Activated CD8-positive, alpha-beta memory T cell treated with anti-CD3 and anti-CD28 coated beads for 48 hours (primary cell): ENCODE measurements at places on chromosomes 3 and 15.

DNA sequence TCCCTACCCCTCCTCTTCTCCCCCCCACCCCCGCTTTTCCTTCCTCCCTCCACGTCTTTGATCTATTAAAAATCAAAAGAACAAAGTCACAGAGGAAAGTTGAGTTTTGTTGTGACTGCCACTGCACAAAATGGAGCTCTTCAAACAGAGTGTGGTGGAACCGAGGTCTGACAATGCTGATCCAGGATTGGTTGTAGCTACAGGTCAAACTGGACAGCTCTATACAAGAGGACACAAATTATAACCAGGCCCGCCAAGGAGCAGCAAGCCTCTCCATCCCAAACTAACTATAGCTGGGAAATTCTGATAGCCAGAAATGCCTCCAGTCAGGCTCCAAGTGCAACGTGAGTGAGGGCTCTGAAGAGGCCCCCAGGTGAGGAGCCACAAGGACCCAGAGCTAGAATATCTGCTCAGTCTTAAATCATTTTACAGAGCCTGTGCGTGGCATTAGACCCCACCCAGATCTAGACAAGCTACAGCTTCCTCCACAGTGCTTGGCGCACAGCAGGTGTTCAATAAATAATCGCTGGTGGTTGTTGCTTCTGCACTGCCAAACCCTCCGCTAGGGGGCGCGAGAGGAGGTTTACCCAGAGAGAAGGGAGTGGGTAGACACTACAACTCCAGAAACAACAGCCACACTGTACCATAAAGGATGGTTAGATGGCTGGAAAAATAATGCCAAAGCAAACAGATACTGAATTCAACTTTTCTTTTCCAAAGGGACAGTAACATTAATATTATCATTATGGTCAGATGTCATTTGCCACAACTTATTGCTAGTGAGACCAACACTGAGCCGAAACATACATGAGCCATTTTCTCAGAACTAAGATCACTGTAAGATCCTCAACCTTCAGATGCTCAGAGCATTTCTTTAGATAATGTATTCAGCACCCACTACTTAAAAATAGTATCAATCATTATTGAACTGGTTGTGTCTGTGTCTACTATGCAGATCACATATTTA lies 44.6 kb downstream of the ZIC4 start:
- peak; percentile 33 for DNase-seq

DNA sequence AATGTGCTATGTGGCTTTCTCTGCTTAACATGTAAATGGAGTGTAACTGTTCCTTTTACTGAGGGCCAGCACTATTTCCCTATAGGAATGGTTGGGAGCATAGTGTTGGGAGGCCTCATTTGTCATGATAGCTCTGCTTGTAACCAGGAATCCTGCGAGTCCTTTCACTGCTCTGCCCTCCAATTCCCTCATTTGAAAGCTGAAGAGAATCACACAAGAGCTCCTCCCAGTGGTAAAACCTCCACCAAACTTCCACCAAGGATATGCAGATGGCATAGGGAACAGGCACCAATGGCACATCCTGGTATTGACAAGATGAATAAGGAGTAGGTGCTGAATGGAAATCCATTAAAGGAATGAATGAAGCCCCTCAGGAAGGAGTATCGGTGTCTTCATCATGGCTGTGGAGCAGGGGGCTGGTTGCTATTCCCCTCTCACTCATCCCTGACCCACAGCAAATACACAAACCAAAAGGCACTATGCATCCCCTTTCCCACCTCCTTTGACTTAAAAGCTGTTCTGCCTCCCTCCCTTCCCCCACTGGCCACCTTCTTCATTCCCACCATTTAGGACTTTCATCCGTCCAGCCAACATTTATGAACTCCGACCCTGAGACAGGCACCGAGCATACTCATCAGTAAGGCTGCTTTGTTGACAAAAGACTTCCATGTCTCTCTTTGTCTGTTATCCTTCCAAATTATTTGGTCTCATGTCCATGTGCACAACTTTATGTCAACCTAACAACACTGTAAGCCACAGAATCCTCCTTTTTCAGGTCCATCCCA lies 560.8 kb downstream of the FOXP1 start:
- no peak for DNase-seq

- no peak for DNase-seq
These were observed 50.4 kb upstream of the TBC1D21 start for GRCh38 chr15:73822998-73823397.

DNA sequence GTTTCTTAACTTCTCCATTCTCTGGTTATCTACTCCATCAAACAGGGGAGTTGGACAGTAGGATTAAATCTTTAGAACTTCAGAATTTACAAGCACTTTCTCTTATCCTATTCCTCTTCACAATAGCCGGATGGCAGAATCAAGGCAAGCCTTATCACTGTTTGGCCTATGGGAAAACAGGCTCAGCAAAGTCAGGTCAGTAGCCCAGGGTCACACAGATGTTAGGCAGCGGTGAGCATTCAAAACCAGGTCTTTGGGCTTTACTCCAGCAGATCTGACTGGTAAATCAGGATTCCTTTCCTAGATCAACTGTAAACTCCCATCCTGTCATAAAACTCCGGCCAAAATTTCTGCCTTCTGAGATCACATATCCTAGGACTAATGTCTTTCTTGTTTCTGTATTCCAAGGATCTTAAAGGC lies 258.4 kb downstream of the OPA1 start:
- DNase-seq = no peak

GRCh38 chr15:60356832-60357231 lies 41.0 kb downstream of the ANXA2 start:
- DNase-seq = no peak

DNA sequence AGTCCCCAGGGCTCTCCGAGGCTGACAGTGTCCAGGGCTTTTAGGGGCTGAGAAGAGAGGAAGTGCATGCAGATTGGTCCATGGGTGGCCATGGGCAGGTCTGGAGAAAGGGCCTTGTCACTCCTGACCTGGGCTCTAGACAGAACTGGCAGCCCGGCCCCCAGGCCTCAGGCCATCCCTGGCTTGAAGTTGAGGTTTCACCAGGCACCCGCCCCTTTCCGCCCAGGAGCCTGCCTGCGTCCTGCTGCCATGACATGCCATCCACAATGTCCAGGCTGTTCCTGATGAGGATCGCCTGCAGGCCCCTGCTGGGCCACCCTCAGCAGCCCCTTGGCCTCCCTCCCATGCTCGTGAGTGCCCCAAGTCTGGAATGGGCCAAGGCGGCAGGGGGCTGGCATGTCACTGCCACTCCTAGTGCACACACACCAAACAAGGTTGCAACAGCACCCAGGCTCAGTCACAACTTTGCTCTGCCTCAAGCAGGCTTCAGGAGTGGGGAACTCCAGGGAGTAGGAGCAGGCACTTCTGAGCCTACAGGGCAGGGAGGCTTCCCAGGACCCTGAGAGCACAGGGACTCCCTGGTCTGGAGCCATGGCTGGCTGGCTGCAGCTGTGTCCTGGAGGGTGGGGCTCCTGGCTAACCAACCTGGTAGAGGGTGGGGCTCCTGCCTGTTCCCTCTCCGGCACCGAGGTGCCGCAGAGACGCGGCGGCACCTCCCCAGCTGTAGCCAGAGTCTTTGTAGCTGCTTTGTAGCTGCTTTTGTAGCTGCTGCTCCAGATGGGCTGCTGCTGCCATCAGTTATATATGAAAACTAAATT lies 1457.1 kb upstream of the GBE1 start:
- DNase-seq = no peak

- no peak for DNase-seq
These were observed 27.0 kb downstream of the PSTPIP1 start for GRCh38 chr15:77021803-77022381.

- DNase-seq = no peak
These were observed 224.3 kb upstream of the SOX2 start for GRCh38 chr3:181487236-181487978.

- DNase-seq = no peak
These were observed 157.1 kb downstream of the RSRC1 start for GRCh38 chr3:158267015-158267414.

- DNase-seq = no peak
These were observed 34.6 kb downstream of the CHD2 start for GRCh38 chr15:92934716-92935115.

DNA sequence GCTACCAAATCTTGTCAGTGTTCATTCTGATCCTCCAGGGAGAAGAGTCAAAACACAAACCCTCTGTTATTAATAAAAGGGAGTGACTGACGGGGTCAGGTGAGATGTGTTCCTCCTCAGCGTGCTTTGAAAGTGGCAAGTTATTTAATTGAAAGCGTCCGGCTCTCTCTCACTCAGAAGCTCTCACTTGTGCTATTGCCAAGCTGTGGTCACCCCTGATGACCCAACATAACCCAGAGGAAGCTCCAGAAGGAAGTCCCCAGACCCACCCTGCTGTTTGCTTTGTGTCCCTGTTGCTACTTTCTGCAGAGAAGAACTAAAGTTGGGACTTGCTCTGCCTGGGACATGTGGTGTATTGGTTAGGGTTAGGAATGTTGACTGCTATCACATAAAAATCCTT lies 235.6 kb downstream of the EDEM1 start:
- no peak for DNase-seq

- no peak for DNase-seq
These were observed 10.0 kb downstream of the PHC3 start for GRCh38 chr3:170171563-170171962.

DNA sequence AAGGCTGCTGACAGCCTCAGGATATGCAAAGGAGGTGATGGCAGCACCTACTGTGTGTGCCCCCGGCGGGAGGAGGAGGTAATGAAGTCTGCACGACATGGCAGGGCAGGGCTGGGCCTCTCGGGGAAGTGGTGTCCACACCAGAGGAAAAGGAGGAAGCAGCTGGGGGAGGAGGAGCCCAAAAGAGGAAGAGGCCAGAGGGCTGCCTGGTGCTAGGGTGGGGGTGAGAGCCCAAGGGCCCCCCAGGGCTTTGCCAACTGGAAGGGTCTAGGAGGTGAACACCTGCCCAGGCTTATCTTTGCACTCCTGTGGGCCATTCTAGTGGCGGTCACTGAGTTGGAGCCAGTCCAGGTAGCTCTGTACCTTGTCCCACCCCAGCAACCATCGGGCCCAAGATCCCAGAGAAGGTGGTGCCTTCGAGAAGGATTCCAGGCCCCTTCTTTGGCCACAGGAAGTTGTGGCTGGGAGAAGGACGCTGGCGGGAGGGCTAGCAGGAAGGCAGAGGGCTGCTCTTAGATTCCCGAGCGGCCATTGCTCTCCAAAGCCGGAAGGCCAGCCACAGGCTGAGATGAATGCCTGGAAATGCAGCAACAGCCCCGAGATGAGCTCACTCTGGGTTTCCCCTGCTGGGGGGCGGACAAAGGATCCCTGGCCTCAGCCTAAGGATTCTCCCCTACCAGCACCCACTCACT lies 7.0 kb downstream of the GNAI2 start:
- DNase-seq = no peak

DNA sequence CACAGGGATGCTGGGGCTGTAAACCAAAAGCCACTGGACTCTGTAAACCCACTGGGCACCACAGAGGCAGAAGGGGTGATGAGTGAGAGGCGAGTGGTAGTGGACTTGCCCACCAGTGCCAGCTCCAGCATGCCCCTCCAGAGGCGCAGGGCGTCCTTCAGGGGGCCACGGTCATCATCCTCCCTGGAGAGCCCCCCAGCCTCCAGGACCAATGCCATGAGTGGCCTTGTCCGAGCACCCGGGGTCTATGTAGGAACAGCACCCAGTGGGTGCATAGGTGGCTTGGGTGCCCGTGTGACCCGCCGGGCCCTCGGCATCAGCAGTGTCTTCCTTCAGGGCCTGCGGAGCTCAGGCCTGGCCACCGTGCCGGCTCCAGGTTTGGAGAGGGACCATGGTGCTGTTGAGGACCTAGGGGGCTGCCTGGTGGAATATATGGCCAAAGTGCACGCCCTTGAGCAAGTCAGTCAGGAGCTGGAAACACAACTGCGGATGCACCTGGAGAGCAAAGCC lies at the start of gene BFSP2:
Gene BFSP2 (plus strand): TSS at position 51 of the 510 bp plus-strand sequence. CDS start 28 bp downstream, at position 79.
- DNase-seq = no peak
